ENCODE measurements at places on chromosomes 7 and 10.

DNA sequence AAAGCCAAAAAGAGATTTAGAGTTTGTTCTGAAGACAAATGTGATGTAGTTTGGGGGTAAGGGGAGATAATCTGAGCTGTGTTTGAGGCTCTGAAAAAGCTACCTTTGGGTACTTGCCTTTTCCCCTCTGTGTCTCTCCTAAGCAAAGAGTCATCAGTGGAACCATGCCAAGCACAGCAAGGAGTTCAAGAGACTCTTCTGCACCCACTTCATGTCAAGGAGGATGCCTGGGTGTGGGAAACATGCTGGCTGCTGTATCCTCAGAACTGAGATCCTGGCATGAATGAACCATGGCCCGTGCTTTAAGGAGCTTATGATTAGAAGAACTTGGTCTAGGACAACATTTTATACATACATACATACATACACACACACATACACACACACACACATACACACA lies 142.9 kb downstream of the NOC3L start:
- no peak for DNase-seq

DNA sequence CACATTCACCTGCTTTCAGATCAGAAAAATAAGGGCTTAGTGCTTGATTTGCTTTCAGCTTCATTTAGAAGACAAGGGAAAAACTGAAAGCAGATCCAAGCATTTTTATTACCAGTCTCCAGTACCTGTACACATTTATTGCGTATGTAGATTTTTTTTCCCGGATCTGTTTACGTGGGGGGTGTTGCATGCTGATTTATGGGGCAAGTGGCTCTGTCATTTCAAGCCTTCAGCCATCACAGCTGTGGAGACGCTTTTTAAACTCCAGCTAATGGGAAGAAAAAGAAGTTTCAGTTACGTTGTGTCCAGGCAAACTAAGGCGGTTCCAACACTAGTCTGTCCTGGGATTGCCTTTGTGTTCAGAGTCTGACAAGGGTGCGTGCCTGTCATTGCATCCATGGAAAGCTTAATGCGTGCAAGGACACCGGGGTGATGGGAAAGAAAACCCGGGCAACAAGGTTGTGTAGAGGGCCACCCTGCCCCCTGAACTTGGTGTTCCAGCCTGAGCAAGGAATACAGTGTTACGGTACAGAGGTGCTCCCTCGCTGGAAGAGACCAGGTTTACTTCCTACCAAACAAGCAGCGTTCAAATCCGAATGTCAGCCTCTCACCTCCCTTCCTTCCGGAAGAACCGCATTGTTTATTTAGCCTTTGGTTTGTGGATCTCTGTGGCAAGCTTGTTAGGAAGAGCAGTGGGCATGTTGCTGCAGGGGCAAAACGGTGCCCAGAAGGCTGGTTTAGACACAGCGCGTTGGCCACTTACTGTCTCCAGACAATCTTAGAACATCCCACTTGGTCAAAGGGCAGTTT lies 128.2 kb downstream of the FGFR2 start:
- DNase-seq: no peak

DNA sequence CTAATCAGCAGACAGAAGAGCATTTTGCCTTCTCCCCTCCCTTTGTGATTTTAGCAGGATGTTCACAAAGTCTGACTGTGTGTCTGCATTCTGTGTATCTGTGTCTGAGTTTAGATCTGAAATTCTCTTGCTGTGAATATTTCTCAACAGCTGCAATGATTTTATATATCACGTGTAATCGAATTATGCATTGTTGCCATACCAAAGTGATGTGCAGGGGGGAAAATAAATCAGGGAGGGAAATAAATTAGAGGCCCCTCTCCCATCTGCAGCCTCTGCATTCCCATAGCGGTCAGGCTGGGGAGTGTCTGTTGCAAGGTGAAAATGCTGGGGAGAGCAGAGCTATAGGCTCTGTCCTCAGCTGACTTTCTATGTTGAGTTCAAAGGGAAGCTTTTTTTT lies 209.0 kb downstream of the LRMDA start:
- no peak for DNase-seq

GRCh38 chr10:77485847-77486246 lies 151.8 kb downstream of the KCNMA1 start:
- no peak for DNase-seq

DNA sequence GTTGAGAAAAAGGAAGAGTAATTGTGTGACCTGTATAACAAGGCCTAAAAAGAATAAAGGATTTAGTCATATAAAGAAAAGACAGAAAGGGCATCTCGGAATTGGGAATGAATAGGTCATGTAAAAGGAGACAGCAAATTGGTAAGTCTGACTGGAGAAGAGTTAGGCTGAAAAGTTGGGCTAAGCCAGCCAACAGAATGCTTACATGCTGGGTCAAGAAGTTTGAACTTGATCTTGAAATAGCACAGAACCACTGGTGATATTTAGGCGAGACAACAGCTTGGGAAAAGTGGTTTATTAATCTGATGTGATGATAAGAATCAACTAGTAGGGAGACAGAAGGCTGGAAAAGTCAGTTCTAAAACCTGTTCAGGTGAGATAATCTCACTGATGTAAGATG lies 4.8 kb downstream of the IDE start:
- DNase-seq: no peak

DNA sequence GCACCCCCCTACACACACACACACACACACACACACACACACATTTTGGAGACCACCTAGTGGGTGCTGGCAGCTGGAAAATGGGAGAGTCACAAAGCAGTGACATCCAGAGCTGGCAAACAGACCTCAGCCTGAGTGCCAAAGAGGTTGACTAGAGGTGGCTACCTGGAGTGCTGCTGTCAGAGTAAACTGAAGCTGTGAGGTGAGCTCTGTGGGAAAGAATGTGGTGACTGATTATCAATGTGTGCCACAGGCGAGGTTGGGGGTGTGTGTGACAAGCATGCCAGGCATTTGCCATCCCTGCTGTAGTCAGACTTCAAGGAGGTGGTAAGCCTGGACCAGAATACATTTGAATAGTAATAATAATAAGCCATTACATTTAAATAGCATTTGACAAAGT lies 120.6 kb downstream of the SLIT1 start:
- DNase-seq: no peak

DNA sequence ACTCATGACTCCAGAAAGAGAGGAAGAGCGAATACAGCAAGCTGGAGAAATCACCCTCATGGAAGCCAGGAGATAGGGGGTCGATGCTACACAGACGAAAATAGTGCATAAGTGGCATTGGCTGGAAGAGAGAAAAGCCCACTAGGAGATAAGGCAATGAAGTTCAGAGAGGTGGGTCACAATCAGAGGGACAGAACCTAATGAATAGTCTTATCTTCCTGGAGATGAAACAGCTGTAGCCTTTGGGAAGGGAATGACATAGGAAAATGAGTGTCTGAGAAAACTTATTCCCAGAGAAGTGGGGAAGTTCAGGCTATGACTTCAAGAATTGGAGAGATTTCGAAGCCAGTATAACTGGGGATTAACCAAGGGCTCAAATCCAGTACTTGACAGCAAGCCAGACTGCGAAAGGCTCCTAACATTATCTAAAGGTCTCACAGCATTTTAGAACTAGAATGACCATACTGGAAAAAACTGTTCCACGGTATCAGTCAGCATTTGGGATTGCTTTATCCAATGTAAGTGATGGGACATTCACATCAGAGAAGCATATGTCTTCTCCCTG lies 211.1 kb downstream of the ZNF365 start:
- DNase-seq: no peak

DNA sequence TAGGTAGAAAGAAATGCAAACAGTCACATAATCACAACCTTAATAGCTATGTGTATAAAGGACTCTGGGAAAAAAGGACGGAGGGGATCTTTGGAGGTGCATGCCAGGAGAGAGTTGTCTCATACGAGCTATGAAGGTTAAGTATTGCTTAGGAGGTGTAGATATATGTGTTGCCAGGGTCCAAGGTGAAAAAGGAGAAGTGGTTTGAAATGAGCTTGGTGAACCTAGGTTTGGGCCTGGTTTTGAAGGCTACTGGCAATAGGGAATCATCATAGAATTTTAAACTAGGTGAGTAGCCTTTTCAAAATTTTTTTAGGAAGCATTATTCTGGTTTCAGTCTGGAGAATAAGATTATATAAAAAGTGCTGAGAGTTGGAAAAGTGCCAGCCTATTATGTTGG lies 336.8 kb downstream of the AUTS2 start:
- no peak for DNase-seq

DNA sequence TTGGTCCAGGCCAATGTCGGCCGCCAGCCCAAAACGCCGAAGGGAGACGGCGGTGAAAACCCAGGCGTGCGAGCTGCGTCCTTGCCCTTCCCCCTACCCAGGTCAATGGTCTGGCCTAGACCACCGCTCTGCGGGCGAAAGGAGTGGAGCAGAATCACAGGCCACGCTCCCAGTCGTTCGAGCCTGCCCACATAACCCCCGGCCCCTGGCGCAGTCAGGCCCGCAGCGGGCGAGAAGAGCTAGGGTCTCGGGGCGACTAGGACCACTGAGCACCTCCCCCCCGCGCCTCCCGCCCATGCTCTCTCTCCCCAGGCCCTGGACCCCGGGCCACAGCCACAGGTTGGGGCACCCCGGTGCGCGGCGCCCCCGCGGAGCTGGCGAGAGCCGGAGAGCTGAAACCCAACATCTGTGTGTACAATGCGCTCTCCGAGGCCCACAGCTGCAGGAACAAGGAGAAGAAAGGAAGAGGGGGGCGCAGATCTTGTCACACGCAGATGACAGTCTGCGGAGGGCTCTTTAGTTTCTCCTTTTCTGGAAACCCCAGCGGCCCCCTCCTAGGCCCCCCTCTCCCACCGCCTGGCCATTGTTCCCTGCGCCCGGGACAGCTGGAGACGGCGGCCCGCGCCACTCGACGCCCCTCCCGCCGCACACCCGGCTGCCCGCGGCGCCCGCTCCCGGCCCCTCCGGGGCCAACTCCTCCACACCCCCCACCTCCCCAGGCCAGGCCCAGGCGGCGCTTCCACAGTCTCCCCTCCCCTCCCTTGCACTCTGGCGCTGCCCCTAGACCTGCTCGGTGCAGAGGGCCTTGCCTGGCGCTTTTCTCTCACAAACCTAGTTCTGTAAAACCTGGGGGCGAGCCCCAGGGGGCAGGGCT lies 355.0 kb downstream of the DNAJB6 start:
- no peak for DNase-seq

- no peak for DNase-seq
These were observed 13.4 kb downstream of the ADIRF start for GRCh38 chr10:86981716-86982115.

DNA sequence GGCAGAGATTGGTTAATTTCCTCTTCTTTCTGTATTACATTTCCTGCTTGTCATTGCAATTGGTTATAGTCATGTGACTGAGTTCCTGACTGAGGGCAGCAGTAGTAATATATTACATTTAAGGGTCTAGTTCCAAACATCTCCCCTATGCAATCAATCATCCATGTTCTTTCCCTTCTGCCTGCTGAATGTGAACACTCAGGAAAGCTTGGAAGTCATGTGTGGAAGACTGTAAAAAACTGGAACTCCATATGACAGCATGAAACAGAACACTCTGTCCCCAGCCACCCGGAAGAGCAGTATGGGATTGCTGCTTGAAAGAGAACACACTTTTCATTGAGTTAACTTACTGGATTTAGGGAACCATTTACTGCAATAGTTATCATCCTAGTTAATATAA lies 459.7 kb upstream of the SEMA3A start:
- no peak for DNase-seq

- no peak for DNase-seq
These were observed 77.7 kb downstream of the TFEC start for GRCh38 chr7:115952832-115953231.

- no peak for DNase-seq
These were observed 473.3 kb downstream of the PLXNA4 start for GRCh38 chr7:132102942-132103341.

DNA sequence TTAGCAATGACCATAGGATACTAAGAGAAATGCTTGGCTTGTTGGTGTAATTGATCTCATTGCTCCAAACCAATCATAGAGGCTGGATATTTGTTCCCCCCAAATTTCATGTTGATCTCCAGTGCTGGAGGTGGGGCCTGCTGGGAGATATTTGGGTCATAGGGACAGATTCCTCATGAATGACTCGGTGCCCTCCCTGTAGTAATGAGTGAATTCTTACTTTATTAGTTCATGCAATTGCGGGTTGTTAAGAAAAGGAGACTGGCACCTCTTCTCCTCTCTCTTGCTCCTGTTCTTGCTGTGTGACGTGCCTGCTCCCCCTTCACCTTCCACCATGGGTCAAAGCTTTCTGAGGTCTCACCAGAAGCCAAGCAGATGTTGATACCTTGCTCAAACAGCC lies 630.1 kb downstream of the CALN1 start:
- DNase-seq: no peak

- no peak for DNase-seq
These were observed 78.6 kb downstream of the SORCS1 start for GRCh38 chr10:107085665-107086525.

- DNase-seq: no peak
These were observed 78.8 kb downstream of the MTPAP start for GRCh38 chr10:30270247-30270646.

DNA sequence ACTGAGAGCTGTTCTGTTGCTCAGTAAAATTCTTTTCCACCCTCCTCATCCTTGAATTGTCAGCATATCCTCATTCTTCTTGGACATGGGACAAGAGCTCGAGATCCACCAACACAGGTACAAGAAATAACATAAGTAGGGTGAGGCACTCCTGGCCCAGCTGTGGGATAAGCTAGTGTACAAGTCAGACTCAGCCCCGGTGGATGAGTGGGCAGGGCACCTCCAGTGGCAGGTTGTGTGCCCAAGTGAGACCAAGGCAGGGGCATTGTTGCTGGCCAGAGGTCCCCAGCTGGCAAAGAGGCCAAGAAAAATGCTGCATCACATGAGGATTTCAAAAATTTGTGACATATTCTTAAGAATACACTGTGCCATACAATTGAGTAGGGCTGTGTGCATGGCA lies 402.0 kb upstream of the ZWINT start:
- no peak for DNase-seq

DNA sequence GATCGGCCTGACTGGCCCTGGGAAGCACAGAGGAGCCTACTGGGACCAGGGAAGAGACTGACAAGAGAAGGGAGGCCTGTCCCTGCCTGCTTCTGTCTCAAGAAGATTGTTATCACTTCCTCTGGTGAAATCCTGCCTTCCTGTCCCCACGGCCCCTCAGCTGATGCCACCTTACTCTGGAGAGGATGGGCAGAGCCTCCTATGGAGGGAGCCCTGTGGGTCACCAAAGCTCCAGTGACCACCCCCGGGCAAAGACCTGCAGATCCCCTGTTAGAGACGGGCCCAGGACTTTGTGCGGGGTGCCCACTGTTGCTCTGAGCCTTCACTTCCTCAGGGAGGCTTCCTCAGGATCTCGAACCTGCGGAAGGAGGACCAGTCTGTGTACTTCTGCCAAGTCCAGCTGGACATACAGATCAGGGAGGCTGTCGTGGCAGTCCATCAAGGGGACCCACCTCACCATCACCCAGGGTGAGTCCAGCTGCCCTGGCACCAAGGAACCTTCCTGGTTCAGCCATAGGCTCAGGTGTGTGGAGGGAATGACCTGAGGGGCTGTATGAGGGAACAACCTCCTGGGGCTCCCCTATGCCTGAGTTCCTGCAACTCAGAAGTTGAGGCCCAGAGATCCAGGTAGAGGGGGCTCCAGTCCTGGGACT lies 1.4 kb upstream of the PILRB start:
- DNase-seq: no peak

DNA sequence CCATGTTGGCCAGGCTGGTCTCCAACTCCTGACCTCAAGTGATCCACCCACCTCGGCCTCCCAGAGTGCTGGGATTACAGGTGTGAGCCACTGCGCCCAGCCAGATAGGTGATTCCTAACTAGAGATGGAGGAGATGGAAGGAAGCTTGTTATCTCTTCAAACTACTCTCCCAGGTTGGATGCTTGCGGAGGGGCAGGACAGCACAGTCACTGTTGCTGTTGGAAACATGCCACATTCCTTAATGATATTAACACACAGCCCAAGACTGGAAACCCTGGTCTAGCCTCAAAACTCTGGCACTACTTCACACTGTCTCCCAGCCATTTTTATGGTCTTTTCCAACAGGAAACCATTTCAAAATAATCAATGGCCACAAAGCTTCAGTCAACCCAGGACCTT lies 468.8 kb upstream of the NRP1 start:
- no peak for DNase-seq
